ENCODE measurements at places on chromosomes 7 and 10. TPM values are rescaled to one million over a fixed set of nuclear protein-coding genes. Genes with fewer than 3 reads are reported as not detected.

The CALHM3 gene
- total RNA-seq, result not detected

DNA sequence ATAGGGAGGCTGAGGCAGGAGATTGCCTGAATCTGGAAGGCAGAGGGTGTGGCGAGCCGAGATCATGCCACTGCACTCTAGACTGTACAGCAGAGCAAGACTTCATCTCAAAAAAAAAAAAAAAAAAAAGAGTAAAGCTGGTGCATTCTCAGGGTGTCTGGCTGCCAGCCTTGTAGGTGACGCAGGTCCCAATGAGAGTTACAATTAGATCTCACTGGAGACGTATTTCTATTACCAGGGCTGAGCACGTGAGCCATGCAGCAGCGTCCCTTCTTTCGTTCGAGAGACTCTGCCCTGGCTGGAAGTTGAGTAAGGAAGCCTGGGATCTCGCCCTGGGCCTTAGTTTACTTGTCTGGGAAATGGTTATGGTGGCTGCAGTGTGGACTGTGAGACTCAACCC, 22.4 kb upstream of the ZMIZ1 start:
- H3K4me1 ChIP-seq, result peaks cover 18% of the 10 kb centered on the region
- peak overlapping the region; percentile 78 for H3K27ac ChIP-seq
- H3K27me3 ChIP-seq, result no peaks in the 10 kb centered on the region
- no peaks in the 10 kb centered on the region for H3K36me3 ChIP-seq

DNA sequence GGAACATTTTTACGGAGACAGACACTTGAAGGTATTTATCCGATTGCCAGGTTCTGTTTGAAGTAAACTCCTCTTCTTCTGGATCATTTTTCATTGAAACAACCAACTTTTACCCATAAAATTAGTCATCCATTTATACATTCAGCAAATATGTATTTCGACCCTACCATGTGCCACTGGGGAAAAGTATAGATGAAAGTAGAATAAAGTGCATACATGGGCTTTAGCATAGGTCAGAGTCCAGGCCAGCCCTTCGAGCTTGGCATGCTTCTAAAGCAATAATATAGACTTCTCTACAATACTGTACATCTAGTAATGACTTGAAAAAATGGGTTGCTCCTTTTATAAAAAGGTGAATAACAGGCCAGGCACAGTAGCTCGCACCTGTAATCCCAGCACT, 10.1 kb downstream of the SLC25A16 start:
- no peak for DNase-seq
- H3K27ac ChIP-seq, result no peak overlapping the region
- no peaks in the 10 kb centered on the region for H3K27me3 ChIP-seq
- no peaks in the 10 kb centered on the region for H3K4me1 ChIP-seq

The NME8 gene
- 2.7 TPM for total RNA-seq

- no peak overlapping the region for H3K27ac ChIP-seq
- DNase-seq, result no peak
- no peaks in the 10 kb centered on the region for H3K4me1 ChIP-seq
- no peaks in the 10 kb centered on the region for H3K36me3 ChIP-seq
- H3K4me3 ChIP-seq, result no peak overlapping the region
These were observed 92.4 kb upstream of the KMT2E start for GRCh38 chr7:104921596-104921995.

The STYXL1 gene
- 19.3 TPM for total RNA-seq

The GLI3 gene
- not detected for total RNA-seq

DNA sequence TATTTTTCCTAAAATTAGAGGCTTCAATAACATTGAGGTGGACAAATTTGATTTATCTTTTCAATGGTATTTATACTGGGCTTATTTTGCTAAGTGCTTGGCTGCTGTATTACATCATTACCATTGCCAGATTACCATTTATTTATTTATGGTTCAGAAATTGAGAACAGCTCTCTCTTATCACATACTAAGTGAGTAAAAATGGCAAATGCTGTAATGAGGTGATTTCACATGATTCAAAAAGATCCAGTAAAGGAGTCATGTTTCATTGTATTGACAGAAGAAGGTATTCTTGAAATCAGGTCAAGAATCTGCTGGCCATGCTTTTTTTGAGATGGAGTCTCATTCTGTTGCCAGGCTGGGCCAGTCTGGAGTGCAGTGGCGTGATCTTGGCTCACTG, 322.6 kb downstream of the KIF20B start:
- DNase-seq, result no peak
- no peak overlapping the region for H3K27ac ChIP-seq
- H3K4me1 ChIP-seq, result no peaks in the 10 kb centered on the region
- H3K27me3 ChIP-seq, result no peaks in the 10 kb centered on the region
- H3K4me3 ChIP-seq, result no peak overlapping the region

GRCh38 chr7:24783698-24784097, 26.4 kb upstream of the GSDME start:
- H3K4me3 ChIP-seq, result no peak overlapping the region
- H3K4me1 ChIP-seq, result no peaks in the 10 kb centered on the region
- no peaks in the 10 kb centered on the region for H3K36me3 ChIP-seq

GRCh38 chr7:93014410-93014809, 103.4 kb downstream of the SAMD9 start:
- no peaks in the 10 kb centered on the region for H3K4me1 ChIP-seq
- no peaks in the 10 kb centered on the region for H3K27me3 ChIP-seq
- no peaks in the 10 kb centered on the region for H3K36me3 ChIP-seq
- no peak overlapping the region for H3K27ac ChIP-seq
- no peak overlapping the region for H3K4me3 ChIP-seq
- no peak for DNase-seq

DNA sequence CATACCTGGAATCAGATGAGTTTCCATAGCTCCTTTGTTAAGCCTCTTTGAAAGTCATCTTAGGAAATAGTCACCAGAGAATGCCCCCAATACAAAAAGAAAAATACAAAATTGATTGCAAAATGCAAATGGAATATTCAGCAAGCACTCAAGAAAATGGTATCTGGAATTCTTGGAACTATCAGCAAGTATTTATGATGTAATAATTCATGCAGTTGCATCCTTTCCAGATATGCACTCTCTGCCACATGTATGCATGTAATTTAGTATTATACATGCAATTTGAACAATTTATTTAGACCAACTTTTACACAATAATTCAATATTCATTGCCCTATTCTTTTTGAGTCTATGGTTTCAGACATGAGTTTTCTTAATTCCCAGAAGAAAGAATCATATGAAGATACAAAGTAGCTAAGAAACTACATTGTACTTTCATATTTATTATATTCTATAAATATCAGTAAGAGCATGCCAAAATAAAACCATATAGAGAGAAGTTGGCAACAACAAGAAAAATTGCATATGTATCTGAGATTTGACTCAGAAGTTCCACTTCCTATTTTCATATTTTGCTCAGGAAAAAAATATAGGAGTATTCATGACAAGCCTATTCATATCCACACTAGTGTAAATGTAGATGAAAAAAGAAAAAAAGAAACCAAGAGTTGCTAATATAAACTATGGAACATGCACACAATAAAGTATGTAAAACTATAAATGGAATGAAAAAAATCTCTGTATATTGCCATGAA, 338.5 kb downstream of the SEMA3D start:
- H3K27ac ChIP-seq, result no peak overlapping the region
- DNase-seq, result no peak
- no peak overlapping the region for H3K4me3 ChIP-seq
- no peaks in the 10 kb centered on the region for H3K4me1 ChIP-seq

The TUBB8 gene
- total RNA-seq, result not detected

The C7orf57 gene
- not detected for total RNA-seq

The TRUB1 gene
- 7.6 TPM for total RNA-seq

DNA sequence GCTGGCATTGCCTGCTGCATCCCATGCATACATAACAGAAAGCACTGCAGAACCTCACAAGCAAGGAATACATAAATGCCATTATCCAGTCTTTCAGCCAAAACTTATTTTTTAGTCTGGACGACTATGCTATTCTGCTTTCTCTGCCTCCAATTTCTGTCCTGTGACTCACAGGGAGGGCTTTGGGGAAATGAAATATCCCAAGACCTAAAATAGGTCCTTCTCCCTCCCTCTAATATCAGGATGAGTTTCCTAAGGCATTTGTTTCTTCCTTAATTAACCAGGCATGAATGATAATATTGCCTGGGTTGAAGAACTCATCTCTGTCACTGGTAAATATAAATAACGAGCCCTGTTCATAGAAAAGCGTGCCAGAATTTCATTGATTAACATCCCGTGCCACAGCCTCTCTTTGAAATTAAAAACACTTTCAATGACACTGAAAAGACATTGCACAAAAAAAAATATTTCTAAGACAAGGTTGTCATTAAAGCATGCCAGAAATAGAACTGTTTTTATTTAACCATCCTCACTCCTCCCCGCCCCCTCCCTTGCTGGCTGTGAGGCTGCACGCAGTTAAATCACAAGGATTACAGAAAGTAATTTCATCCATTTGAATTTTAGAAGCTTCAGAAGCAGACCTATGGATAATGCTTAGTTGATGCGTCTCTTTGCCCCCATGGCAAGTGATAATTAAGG, 103.0 kb upstream of the ANKRD1 start:
- no peaks in the 10 kb centered on the region for H3K36me3 ChIP-seq
- no peak overlapping the region for H3K4me3 ChIP-seq
- no peak for DNase-seq
- H3K27ac ChIP-seq, result no peak overlapping the region
- no peaks in the 10 kb centered on the region for H3K4me1 ChIP-seq

- no peak for DNase-seq
- H3K27me3 ChIP-seq, result no peaks in the 10 kb centered on the region
- H3K27ac ChIP-seq, result no peak overlapping the region
- peaks cover 5% of the 10 kb centered on the region for H3K4me1 ChIP-seq
These were observed 672.4 kb upstream of the GALNT17 start for GRCh38 chr7:70459546-70459945.

DNA sequence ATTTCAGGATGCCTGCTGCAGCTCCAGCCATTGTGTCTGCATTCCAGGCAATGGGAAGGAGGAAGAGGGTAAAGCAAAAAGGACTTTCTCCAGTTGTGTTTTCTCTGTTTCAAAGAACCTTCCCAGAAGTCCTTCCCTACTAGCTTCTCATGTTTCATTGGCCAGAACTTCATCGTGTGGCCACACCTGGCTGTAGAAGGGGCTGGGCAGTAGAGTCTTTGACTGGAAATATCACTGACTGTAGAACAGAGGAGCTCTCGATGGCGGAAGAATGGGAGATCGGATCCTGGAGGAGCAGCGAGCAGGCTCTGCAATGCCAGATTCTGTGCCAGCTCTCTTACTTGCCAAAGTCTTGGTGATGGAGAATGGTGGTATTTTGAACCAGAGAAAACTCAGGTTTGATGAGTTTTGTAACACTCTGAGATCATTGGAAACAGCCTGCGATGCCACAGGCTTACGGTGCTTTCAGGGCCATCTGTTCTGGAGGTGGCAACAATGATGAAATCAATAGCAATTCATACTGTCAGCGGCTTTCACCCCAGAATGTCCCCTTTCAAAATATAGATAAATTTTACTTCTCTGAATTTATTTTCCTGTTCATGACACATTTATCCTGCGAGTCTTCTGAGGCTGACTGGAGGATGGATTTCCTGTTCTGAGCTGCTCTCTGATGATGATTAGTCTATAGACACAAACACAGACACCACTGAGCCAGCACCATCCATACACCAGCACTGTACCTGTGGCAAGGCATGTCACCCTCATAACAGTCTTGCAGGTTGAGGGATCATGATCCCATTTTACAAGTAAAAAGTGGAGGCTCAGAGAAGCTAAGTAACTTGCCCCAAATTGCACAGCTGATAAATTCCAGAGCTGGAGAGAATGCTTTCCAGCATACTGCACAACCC, 204.2 kb downstream of the EMX2 start:
- H3K27me3 ChIP-seq, result no peaks in the 10 kb centered on the region
- no peak overlapping the region for H3K4me3 ChIP-seq
- no peak overlapping the region for H3K27ac ChIP-seq
- no peaks in the 10 kb centered on the region for H3K36me3 ChIP-seq
- no peak for DNase-seq

GRCh38 chr10:97701438-97702069, 12.0 kb upstream of the MARVELD1 start:
- no peak overlapping the region for H3K27ac ChIP-seq
- no peak overlapping the region for H3K4me3 ChIP-seq
- no peaks in the 10 kb centered on the region for H3K36me3 ChIP-seq

- DNase-seq, result no peak
- no peaks in the 10 kb centered on the region for H3K36me3 ChIP-seq
- H3K4me3 ChIP-seq, result no peak overlapping the region
- H3K27ac ChIP-seq, result no peak overlapping the region
These were observed 3.4 kb downstream of the FEZF1 start for GRCh38 chr7:122300956-122301833.

DNA sequence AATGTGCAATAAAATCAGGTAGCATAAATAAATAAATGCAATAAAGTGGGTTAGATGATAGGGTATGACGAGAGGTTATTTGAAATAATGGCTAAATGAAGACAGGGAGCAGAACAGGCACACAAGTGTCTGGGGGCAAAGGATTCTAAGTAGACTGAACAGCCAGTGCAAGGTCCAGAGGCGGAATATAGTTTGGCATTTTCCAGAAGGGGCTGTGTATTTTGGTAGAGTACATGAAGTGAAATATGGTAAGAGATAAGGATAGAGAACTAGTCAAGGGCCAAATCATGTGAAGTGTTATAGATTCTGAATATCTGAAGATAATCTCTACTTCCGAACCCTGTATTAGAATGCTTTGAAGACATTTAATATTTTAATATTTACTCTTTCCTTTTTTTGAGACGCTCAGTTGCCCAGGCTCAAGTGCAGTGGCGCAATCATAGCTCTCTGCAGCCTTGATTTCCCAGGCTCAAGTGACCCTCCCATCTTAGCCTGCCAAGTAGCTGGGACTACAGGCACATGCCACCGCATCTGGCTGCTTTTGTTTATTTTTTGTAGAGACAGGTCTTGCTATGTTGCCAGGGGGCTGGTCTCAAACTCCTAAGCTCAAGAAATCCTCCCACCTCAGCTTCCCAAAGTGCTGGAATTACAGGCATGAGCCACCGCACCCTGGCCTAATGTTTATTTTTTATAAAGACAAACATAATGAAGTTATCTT, 44.4 kb upstream of the CD36 start:
- DNase-seq, result no peak
- H3K4me1 ChIP-seq, result no peaks in the 10 kb centered on the region
- no peak overlapping the region for H3K27ac ChIP-seq
- no peak overlapping the region for H3K4me3 ChIP-seq

- H3K4me3 ChIP-seq, result no peak overlapping the region
- no peaks in the 10 kb centered on the region for H3K4me1 ChIP-seq
- no peak overlapping the region for H3K27ac ChIP-seq
- no peaks in the 10 kb centered on the region for H3K27me3 ChIP-seq
- H3K36me3 ChIP-seq, result no peaks in the 10 kb centered on the region
These were observed 55.4 kb upstream of the LMTK2 start for GRCh38 chr7:98051118-98051744.

The ENO4 gene
- total RNA-seq, result not detected

The CDH23 gene
- total RNA-seq, result 8.1 TPM

The MEOX2 gene
- total RNA-seq, result not detected

DNA sequence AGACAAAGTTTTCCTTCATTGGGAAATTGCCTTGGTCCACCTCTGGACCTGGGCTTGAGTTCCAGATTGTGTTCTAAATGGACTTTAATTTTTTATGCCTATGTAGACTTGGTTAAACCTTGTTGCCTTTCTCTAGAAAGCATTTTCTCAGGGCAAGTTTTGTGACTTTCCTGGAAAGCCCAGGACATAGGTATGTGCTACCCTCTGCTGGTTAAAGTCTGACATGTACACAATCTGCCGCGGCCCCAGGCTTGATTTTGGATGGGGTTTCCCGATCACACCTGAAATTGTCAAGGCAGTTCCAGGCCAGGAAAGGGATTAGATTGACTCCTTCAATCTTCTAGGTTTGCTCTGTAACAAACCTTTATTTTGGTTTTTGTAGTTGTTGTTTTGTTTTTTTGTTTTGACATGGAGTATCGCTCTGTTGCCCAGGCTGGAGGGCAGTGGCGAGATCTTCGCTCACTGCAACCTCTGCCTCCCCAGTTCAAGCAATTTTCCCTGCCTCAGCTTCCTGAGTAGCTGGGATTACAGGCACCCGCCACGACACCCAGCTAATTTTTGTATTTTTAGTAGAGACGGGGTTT, 14.1 kb upstream of the AKR1B10 start:
- DNase-seq, result peak; percentile 40
- H3K27ac ChIP-seq, result no peak overlapping the region
- H3K36me3 ChIP-seq, result no peaks in the 10 kb centered on the region

The FAM237B gene
- total RNA-seq, result not detected

All from naive thymus-derived CD4-positive, alpha-beta T cell (primary cell).